ENCODE measurements at places on chromosomes 3 and 15. TPM values are rescaled to one million over a fixed set of nuclear protein-coding genes. Genes with fewer than 3 reads are reported as not detected.

- H3K4me3 ChIP-seq: no peak overlapping the region
- no peaks in the 10 kb centered on the region for H3K4me1 ChIP-seq
- no peak overlapping the region for H3K27ac ChIP-seq
- no peaks in the 10 kb centered on the region for H3K36me3 ChIP-seq
Measured at GRCh38 chr15:47364230-47365141, 352.8 kb upstream of the SEMA6D start.

- no peak for DNase-seq
- H3K36me3 ChIP-seq: no peaks in the 10 kb centered on the region
- no peaks in the 10 kb centered on the region for H3K27me3 ChIP-seq
- H3K4me3 ChIP-seq: no peak overlapping the region
- H3K27ac ChIP-seq: no peak overlapping the region
- no peaks in the 10 kb centered on the region for H3K4me1 ChIP-seq
Measured at GRCh38 chr15:78650022-78650421, 9.0 kb upstream of the CHRNB4 start.

GRCh38 chr15:59541750-59542149, 69.8 kb upstream of the GCNT3 start:
- DNase-seq: no peak
- no peaks in the 10 kb centered on the region for H3K36me3 ChIP-seq
- H3K27me3 ChIP-seq: no peaks in the 10 kb centered on the region
- H3K4me1 ChIP-seq: no peaks in the 10 kb centered on the region

GRCh38 chr15:68725736-68726135, 95.0 kb downstream of the ANP32A start:
- H3K27me3 ChIP-seq: no peaks in the 10 kb centered on the region
- no peaks in the 10 kb centered on the region for H3K36me3 ChIP-seq
- H3K27ac ChIP-seq: no peak overlapping the region
- no peak overlapping the region for H3K4me3 ChIP-seq

DNA sequence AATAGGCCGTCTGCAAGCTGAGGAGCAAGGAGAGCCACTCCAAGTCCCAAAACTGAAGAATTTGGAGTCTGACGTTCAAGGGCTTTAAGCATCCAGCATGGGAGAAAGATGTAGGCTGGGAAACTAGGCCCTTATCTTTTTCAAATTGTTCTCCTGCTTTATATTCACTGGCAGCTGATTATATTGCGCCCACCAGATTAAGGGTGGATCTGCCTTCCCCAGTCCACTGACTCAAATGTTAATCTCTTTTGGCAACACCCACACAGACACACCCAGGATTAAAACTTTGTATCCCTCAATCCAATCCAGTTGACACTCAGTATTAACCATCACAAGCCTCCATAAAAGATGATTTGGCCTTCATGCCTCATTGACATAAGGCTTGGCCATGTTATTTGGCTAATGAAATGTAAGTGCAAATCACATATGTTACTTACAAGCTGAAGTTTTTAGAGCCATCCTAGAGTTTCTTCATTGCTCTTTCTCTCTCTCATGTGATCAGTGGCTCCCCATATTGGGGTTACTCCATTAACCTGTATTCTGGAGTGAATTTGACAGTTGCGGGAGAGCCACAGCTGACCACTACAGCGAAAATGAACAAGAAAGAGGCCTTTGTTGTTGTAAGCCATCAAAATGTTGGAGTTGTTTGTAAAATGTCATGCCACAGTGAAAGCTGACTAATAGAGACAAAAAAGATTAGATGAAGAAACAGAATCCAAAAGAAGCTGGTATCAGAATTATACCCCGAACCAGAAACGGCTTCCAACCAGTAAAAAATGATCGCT, 61.7 kb downstream of the GBE1 start:
- no peaks in the 10 kb centered on the region for H3K4me1 ChIP-seq
- DNase-seq: no peak
- H3K4me3 ChIP-seq: no peak overlapping the region
- H3K36me3 ChIP-seq: peaks cover 4% of the 10 kb centered on the region

DNA sequence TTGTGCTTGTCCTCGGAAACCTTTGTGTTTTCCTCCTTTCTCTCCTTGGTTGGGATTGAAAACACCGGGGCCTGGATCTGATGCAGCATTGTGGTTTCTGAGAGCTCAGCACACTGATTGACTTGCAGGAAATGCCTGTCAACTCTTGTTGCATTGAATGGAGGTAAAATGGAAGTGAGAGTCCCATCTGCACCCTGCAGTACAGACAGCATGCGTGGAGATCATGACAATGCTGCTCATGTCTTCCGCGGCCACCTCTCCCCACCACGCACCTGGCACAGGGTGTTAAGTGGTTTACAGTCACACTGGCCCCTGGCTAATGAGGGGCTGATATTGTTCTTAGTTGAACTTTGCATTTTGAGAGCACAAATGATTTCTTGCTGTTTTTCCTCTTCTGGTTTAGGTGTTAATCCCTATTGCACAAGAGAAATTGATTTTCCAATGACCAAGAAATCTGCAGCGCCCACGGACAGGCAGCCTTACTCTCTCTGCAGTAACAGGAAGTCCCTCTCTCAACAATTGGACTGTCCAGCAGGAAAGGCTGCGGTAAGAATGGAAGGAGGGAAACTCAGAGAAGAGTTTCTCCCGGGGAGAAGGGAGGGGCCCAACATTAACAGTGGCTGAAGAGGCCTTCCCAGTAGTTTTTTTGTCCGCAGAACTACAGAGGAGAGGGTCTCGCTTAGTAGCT, 58.5 kb downstream of the STARD5 start:
- no peaks in the 10 kb centered on the region for H3K27me3 ChIP-seq
- no peak overlapping the region for H3K27ac ChIP-seq
- peaks cover 14% of the 10 kb centered on the region for H3K4me1 ChIP-seq
- H3K4me3 ChIP-seq: peak overlapping the region; percentile 4
- DNase-seq: no peak

DNA sequence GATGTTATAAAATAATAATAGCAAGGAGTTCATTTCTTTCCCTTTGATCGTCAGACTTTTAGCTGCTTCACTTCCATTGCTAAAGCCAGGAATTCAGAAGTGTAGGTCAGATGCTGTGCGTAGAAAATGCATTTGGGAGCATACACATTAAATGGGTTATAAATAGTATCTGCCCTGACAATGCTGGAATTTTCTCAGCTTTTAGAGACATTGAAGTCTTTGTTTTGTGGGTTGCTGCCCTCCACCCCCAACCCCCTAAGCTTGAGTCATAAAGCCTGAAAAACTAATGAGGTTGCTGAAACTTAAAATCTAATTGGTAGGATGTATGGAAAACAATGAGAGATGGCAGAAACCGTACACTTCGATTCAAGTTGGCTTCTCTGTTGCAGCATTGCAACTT, 81.9 kb downstream of the MITF start:
- no peak for DNase-seq
- H3K4me1 ChIP-seq: no peaks in the 10 kb centered on the region
- no peak overlapping the region for H3K27ac ChIP-seq
- H3K36me3 ChIP-seq: no peaks in the 10 kb centered on the region
- H3K4me3 ChIP-seq: no peak overlapping the region

DNA sequence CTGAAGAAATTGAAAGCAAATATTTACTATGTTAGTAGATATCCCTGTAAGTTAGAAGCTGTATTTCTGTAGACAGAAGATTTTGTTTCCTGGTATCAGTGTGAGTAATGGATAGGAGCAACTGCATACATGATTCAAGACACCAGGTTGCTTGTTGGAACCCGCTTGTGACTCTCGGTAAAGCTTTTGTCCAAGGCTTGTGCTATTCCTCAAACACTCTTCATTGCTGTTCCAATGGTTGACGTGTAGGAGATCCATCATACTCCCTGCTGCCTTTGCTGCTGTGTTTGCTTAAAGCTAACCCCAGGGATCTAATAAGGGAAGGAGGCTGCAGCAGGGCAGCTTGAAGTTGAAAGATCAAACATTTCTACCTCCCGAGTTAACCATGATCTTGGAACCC, 160.1 kb downstream of the RSRC1 start:
- no peak overlapping the region for H3K4me3 ChIP-seq
- H3K27ac ChIP-seq: no peak overlapping the region
- no peak for DNase-seq
- H3K36me3 ChIP-seq: no peaks in the 10 kb centered on the region

DNA sequence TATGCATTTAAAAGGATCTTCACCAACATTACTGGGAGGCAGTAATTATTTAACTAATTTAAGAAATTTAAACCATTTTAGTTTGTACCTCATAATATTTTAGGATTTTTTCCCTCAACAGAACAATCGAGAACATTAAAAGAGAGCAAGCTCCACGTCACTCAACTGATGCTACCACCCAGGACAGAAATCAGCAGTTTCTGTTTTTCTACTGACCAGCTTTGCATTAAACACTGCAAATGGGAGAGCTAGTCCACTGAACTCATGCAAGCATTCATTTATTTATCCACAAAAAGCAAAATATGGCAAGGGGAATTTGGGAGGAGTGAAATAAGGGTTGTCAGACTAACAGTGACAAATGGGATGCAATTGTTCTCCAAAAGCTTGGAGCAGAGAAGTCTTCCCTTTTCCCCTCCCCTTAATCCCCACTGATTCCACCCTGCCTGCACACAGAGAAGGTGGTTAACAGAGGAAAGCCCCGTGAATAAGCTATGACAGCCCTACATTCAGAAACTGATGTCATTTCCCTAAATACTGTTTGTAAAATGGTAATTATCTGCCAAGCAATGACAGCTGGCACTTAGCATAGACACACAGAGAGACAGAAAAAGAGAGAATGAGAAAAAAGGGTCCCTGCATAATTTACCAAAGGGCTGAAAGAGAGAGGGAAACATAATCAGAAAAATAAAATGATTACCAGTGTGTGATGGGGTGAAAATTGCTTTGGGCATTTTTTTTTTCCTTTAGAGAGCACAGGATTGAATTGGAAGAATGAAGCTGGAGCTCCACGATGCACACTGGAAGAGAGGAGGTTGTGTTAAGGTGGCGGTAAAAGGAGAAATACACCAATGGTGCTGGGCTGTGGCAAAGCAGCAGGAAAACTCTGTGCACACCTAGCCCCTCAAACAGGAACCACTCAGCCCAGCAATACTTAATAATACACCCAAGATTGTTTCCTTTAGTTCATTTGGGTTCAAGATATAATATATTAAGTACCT, 777.4 kb downstream of the TUSC7 start:
- no peaks in the 10 kb centered on the region for H3K4me1 ChIP-seq
- no peak overlapping the region for H3K27ac ChIP-seq
- DNase-seq: peak; percentile 12

Gene PAQR5
- polyA plus RNA-seq: 4.4 TPM

Gene GOLGA6L10
- 1.7 TPM for polyA plus RNA-seq

Gene GOLGA8J
- not detected for polyA plus RNA-seq

Measured in stomach (tissue), 19 donors.